ENCODE measurements at places on chromosomes 7 and 10.

DNA sequence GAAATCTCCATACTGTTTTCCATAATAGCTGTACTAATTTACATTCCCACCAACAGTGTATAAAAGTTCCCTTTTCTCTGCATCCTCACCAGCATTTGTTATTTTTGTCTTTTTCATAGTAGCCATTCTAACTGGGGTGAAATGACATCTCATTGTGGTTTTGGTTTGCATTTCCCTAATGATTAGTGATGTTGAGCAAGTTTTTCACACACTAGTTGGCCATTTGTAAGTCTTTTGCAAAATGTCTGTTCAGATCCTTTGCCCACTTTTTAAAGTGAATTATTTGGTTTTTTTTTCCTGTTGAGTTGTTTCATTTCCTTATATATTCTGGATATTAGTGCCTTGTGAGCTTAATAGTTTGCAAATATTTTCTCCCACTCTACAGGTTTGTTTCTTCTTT, 101.0 kb upstream of the NFE2L3 start:
- no peak for DNase-seq

DNA sequence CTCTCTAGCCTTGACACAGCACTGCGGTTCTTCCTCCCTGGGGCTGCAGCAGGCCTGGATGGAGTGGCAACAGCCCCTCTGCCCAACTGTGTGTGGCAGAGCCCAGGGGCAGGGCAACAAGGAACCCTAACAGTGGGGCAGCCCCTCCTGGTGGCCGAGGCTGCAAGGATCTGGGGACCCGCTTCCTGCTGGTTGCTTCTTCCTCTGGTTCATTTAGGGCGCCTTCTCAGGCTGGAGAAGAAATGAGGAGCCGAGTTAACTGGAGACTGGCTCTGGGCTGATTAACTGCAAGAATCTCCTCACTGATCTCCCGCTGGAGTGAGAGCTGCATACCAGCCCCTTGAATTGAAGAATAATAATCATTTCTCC, 80.1 kb upstream of the EMX2 start:
- DNase-seq, result no peak

- no peak for DNase-seq
These were observed 179.2 kb downstream of the SH3PXD2A start for GRCh38 chr10:103676058-103676785.

- no peak for DNase-seq
These were observed 51.5 kb upstream of the OSBPL3 start for GRCh38 chr7:25031432-25031831.

DNA sequence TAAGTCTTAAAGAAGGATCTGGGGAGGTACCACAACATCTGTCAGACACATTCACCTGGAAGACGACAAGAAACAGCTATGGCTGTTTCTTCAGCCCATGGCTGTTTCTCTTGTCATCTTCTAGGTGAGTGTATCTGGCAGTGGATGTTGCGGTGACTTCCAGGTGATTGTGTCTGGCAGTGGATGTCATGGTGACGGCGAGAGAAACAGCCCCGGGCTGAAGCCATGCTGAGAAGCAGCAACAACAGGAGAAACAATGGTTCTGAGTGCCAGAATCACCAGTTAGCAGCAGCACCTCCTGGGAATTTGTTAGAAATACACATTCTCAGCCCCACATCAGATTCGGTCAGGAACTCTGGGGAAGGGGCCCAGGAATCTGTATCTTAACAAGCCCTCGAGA, 68.6 kb upstream of the SYPL1 start:
- no peak for DNase-seq

DNA sequence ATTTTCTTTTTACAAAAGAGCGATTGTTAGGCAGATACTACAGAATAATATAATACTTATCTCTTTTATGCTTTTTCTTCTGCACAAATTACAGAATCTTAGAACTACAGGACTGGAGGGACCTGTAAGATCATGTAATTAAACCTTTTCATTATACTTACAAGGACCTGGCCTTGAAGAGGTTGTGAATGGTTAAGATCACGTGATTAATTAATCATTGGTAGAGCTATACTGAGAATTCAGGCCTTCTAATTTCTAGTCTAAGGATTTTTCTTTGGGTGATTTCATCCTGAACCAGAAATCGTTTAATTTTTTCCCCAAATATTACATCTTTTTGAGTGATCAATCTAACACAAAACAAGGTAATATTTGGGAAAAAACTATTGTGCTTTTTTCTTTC, 163.8 kb upstream of the SLC26A5 start:
- DNase-seq, result no peak

GRCh38 chr7:74470504-74470903, 16.8 kb downstream of the GTF2IRD1 start:
- DNase-seq, result no peak

- DNase-seq, result no peak
These were observed 2.3 kb downstream of the MINPP1 start for GRCh38 chr10:87506956-87507355.

GRCh38 chr10:57482259-57482658, 785.4 kb downstream of the IPMK start:
- DNase-seq, result no peak

GRCh38 chr7:125927556-125927955, 997.9 kb upstream of the POT1 start:
- no peak for DNase-seq

DNA sequence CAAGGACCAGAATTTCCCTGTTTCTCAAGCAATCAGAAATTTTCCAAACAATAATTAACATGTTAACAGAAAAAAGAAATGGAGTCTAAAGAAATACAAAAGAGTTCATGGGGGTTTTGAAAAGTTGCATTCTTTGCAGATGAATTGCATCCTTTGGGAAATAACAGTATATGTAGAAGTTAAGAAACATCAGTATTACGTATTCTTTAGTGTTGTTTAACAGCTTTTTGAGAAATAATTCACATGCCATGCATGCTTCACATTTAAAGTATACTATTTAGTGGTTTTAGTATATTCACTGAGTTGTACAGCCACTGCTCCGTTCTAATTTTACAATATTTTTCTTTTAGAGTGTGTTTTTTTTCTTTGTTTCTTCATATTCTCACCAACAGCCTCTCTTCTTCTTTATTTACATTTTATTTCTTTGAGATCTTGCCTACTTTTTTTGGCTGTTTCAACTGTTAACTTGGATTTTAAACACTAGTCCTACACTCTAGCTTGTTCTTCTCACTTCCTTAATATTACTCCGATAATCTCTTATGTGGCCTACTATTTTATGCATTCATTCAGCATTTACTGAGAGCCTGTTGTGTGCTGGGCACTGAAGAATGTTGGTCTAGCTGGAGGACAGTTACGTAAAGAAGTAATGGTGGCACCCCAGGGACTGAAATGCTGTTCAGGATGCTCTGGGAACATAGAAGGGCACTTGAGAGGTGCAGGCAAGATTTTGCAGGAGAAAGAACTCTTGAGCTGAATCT, 330.1 kb downstream of the EXOC4 start:
- no peak for DNase-seq

DNA sequence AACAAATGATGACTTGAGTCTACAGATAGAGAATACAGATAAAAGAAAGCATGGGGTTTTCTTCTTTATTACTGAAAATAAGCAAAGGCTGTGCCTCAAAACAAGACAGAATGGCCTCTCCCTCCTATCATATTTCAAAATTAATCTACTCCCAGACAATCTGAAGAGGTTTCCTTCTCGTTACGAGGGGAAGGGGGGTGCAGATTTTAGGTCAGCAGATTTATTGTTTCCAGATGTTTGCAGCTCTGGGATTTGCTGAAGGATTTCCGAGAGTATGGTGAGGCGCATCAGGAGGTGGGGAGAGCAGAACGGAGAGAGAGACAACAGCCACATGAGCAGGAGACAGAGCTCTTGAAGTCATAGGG, 89.8 kb downstream of the KIAA1549 start:
- DNase-seq, result no peak

- DNase-seq, result no peak
These were observed 40.5 kb downstream of the GOT1 start for GRCh38 chr10:99389729-99390480.

DNA sequence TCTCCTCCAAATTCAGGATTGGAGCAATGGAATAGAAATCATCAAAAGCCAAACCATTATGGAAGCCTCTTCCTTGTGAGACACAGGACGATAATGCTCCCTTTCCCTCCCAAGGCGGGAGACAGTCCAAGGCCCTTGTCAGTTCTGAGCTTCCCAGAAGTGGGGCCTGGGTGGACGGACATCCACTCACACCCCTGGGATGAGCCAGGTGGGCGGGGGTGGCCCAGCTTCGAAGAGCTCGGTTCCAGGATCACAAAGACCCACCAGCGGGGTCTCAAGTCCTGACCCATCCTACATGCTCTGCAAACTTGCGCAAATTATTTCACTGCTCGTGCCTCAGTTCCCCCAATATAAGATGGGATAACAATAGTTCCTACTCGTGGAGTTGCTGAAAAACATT, 10.1 kb upstream of the FOXL3 start:
- no peak for DNase-seq

DNA sequence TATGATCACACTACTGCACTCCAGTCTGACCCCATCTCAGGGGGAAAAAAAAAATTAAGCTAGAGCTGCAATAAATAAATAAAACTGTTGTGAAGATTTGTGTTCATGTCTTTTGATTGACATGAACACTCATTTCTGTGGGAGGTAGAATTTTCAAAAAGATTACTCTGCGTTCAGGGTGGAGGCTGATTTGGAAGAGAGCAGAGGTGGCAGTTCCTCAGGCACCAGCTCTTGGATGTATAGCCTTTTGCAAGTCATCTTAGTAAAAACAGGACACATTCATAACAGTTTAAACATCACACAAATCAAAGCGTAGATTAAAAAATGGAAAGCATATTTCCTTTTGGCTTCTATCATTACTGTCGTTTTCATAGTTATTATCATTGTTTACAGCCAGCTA, 243.5 kb upstream of the LRGUK start:
- DNase-seq, result no peak

GRCh38 chr7:155961241-155962190, 149.3 kb upstream of the SHH start:
- DNase-seq, result peak; percentile 64

DNA sequence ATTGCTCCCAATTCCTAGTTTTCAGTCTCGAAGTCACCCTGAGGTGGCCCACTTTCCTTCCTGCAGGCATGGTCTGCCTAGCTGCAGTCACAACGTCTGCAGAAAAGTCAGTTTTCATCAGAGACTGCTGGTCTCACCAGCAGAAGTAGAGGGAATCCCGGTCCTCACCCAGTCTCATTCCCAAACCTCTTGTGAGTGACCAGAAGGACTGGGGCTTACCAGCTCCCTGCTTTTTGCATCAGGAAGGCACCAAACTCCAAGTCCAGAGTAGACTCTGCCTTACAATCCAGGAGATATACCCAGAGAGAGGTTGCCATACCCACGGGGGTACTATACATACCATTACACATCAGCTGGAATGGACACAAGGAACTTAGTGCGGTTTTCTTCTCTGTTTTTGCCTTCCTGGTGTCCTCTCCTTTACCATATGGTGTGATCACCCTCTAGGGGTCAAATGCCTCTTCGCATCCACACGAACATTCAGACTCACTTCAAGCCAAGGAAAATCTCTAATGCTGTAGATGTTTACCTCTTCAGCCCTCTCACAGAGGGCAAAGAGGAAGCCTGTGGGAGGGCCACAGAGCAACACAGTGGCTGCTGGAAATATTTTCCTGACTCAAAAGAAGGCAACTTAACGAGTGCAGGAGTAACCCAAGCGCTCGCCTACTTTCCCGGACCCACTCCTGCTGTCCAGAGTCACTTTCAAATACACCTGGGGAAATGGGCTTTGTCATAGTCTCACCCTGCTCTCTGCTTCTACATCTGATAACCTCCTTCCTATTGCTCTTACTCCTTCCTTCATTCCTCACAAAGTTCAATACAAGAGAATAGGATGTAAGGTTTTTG, 220.9 kb downstream of the C7orf25 start:
- DNase-seq, result peak; percentile 63

DNA sequence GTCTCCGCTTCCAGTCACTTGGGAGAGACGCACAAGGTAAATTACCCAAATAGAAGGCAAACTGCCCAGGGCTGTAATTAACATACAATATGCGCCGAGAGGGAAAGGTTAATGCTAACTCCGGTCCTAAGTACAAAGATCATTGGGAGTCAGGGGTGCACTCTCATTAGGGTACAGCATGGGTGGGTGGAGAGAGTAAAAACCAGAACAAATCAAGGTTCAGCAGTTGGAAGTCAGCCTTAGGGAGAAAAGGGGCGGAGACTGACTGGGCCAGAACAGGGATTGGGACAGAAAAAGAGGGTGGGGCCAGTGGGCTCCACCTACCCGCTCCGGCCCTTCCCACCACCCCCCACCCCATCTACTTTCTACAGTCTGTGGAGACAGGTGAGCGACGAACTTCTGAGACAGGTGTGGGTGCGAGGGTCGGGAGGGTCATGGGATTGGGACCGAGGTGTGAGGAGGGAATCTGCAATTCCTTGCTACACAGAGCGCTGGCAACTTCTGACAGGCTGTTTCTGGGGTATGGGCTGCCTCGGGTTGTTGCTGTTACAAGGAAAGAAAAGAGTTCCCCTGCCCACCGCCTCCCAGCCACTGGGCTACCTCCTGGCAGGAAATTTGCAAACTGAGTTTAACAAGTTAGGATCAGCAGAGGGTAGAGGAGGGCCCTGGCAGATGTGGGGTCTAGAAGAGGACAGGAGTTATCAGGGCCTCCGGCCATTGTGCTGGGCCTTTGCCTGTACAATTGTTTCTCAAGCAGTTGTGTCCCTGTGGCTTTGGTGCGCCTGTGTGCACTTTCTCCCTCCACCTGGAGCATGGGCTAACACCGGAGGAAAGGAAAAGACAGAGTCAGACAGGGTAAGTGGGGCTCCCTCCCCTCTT, at the start of gene TMEM139:
Gene TMEM139 (plus strand): TSS at position 368 of the 879 bp plus-strand sequence. CDS start 1,000 bp downstream, outside the sequence.
- no peak for DNase-seq

- DNase-seq, result no peak
These were observed 47.8 kb upstream of the NKX2-3 start for GRCh38 chr10:99484626-99485581.

DNA sequence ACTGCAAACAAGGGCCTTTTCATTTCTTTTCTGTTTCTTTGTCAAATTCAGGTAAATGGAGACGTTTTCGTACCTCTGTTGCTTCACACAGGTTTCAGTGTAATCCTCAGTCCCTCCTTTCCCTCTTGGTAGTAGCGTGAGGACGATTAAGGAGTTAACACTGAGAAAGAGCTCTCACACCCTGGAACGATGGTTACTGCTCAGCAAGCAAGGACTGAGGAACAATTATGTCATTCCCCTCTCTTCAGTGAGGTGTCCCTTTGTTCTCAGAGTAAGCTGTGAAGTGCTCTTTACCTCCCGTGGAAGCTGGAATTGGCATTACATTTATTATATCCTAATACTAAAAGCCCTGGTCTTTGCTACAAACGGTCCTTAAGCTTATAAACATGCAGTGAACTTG, 95.9 kb downstream of the FANK1 start:
- DNase-seq, result no peak

DNA sequence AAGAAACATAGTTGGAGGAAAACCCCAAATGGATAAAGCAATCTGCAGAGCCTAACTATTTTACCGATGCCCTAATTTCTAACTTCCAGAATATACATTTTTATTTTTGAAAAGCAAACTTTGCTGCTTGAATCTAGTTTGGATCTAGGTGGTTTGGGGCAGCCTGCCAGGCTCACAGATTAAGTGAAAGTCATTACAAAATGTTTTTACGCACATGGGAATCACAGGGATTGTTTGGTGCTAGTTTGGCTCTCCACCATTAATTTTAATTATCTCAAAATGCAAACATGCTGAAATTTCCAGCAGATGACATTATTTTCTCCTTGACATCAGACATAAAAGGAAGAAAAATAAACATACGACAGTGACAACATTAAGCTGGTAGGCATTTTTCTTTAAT, 166.7 kb upstream of the INHBA start:
- no peak for DNase-seq
